Mucosa of gallbladder (tissue), 1 donor: ENCODE measurements at places on chromosomes 4 and X. TPM values are rescaled to one million over a fixed set of nuclear protein-coding genes. Genes with fewer than 3 reads are reported as not detected.
A peak's percentile ranks its signal among the peaks of the same experiment; 100 is the strongest.

DNA sequence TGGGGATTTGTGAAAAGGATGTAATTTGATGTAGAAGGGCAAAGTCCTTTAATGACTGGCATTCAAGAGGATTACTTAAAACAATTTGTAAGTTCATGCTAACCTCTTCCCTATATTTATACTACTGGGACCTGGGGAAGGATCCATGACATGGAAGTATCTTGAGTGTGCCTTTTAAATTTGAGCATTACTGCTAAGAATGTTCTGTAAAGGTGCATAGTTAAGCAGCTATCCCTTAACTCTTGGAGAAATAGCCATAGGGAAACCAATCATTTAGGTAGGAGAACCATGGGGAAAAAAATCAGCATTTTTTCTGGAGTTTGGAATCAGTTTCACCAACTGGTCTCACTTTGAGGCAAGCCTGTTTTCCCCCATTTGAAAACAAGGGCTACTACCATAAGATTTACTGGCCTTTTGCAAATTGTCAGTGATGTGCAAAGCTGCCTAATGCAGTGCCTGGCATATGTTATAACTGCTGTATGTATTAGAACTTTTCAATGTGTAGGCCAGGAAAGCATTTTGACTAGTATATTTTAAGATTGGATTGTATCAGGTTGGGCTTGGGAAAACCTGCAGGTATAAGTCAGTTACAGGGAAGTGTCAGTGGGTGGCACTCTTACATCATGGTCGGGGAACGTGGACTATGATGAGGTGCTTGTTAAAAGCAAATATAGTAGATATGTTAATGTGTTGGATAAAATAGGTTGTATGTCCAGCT, 72.1 kb downstream of the PRSS12 start:
- DNase-seq, result peak; percentile 67

GRCh38 chr4:168741281-168742173, 244.7 kb downstream of the PALLD start:
- no peak for DNase-seq

The VCX3B gene
- total RNA-seq, result not detected

The NSG1 gene
- total RNA-seq, result 1.6 TPM

The ANXA3 gene
- total RNA-seq, result 41.9 TPM
